NCI-H1930 (cell line): ENCODE measurements at places on chromosomes 16 and 17.

- no peak for DNase-seq
Measured at GRCh38 chr16:11016993-11017392, 72.6 kb downstream of the CLEC16A start.

DNA sequence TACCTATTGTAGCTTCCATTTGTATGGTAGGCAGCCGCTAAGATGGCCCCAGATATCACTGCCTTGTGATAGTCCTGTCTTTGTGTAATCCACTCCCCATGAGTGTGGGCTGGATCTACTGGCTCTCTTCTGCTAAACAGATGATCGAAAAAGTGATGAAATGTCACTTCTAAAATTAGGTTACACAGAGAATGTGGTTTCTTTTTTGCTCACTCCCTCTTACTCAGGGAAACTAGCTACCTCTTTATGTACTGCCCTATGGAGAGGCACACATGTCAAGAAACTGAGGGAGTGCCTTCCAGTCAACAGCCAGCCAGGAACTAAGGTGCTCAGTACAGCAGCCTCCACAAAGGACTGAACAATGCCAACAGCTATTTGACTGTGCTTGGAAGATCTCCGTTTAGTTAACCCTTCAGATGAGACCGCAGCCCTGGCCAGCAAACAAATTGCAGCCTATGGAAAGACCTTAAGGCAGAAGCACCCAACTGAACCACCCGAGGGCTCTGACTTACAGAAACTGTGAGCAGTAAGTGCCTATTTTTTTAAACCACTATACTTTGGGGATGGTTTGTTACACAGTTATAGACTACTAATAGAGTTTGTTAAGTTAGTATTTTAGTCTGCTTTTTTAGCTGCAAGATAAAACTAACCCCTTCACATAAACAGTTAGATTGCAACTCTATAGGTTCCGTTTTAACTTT lies 113.2 kb upstream of the MAF start:
- no peak for DNase-seq

- no peak for DNase-seq
Measured at GRCh38 chr16:16763449-16763848, 384.5 kb downstream of the NPIPA7 start.

GRCh38 chr17:2198927-2199326 lies 104.7 kb downstream of the SMG6 start:
- DNase-seq = no peak

GRCh38 chr16:129075-129474 lies 9.4 kb downstream of the NPRL3 start:
- DNase-seq = no peak

- DNase-seq = peak; percentile 49
Measured at GRCh38 chr17:17682737-17683680, 1.8 kb downstream of the RAI1 start.

DNA sequence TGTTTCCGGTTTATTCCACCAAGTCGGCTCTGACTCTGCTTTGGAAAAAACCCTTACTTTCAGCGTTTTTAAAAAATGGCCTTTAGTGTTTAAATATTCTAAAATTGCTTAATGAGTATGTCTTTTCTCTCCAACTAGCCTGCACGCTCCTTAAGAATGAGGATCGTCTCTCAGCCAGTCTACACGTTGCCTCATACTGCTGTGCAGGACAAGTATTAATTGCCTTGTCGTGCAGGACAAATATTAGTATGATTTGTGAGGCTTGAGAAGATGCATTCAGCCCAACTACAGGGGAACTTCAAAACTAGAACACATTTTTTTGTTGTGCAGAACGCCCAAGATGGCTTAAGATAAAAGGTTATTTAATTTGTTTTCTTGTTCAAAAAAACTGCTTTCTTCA lies 61.2 kb downstream of the MARCHF10 start:
- DNase-seq = no peak

GRCh38 chr16:52016387-52016786 lies 530.6 kb downstream of the TOX3 start:
- no peak for DNase-seq

DNA sequence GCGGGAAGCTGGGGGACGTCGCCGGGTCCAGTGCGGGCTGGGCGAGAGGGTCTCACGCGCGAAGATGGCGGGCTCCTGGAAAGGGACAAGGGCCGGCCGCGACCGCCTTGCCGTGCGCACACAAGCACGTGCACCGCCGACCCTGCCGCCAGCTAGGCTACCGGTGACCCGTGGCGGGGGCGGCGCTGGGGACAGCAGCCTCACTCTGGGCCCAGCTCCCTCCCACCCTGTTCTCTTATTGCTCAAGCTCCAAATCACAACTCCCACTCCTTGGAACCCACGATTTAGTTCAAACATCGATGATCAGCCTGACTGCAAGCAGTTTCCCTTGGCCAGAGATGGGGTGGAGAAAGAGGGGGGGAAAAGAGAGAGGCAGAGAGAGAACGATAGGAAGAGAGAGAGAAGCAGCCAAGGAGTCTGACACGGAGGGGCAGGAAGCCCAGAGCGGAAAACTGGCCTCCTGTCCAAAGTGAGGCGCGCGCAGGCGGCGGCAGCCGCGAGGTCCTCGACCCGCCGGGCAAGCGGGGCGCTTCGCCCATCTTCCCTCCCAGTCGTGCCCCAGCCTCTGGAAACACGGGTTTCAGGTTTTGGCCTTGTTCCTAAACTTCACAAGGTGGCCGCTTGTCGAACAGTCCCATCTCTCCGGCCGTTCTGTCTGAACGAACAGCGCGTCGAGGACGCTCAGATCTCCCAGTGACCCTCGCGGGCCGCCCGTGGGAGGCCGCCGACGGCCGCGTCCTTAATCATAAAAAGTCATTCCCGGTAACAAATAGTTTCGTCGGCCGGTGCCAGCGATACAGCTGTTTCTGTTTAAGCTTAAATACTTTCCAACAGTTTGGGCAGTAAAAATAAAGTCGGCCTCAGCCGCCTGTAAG lies 1.7 kb upstream of the CBX8 start:
- DNase-seq = no peak

DNA sequence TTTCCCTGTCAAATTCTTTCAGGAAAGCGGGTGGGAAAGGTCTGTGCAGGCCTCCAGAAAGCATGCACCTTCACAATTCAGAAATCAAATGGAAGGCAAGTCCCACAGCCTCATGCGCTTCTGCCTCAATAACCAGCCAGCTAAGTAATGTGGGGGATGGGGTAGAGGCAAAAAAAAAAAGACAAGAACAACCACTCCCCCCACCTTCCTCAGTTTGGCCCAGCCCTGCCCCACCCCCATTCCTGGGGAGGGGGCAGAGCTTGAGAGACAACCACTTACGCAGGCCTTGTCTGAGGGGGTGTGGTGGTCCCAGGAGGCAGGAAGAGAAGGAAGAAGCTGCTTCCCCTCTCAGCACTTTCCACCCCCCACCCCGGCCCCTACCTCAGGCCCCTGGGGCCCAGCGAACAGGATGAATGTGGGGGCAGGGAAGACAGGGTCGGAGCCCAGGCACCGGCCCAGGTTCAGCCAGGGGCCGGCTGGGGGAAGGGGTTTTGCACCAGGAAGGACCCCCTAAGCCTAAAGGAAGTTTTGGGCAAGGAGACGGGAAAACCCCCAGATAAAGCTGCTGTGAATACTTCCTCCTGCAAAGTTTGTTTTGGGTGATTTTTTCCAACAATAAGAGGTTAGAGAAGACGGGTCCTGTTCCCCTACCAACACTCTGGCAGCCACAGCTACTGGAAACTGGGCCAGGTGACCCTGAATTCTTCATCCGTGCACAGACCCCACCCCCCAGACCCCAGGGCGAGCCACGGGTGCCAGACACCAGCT lies 1.2 kb downstream of the JUP start:
- DNase-seq = no peak

DNA sequence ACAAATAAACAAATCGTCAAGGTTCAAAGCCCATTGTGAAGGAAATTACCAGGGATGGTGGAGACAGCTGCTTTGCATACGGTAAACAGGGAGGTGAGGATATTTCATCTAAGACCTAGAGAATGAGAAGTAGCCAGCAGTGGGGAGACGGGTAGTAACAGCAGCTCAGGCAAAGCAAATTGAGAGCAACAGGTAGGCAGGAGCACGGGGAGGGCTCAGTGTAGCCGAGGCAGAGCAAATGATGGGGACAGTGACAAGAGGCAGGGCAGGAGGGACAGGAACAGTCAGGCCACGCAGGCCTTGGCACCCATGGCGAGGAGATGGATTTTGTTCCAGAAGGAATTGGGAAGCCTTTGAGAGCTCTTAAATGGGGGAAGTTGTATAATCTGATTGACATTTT lies 29.0 kb upstream of the SBK1 start:
- DNase-seq = no peak

- no peak for DNase-seq
Measured at GRCh38 chr17:63514477-63514876, 8.7 kb upstream of the KCNH6 start.

DNA sequence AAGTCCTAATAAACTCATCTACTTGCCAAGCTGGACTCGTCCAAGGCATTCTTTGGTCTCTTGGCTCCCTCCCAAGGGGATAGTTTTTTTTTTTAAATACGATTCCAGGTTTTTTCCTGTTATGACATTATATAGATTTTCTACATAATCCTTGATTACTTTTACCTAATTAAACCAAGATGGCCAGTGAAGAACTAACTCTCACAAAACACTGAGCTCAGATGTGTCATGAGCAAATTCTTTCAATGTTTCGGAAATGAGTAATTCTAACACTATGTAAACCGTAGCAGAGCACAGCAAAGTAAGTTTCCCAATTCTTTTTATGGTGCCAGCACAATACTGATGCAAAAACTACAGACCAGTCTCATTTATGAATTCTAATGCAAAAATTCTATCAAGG lies 1.8 kb downstream of the ZNF23 start:
- DNase-seq = no peak

GRCh38 chr16:85615852-85616606 lies 2.9 kb downstream of the GSE1 start:
- no peak for DNase-seq

GRCh38 chr17:76191896-76192295 lies 48.4 kb downstream of the RNF157 start:
- no peak for DNase-seq

DNA sequence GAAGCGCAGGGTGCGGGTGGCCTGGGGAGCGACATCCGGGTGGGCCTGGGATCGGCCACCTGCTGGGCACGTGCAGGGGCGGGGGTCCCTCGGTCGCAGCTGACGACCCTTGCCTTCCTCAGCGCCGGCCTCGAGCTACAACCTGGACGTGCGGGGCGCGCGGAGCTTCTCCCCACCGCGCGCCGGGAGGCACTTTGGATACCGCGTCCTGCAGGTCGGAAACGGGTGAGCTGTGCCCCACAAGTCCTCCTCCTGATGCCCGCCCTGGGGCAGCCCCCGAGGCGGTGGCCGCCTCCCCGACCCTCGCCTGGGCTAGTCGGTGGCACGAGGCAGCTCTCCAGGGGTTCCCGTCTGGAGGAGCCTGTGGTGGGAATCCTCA lies 1.5 kb downstream of the ITGAL start:
- DNase-seq = no peak

- no peak for DNase-seq
Measured at GRCh38 chr17:29007456-29007855, 1.6 kb upstream of the SEZ6 start.

DNA sequence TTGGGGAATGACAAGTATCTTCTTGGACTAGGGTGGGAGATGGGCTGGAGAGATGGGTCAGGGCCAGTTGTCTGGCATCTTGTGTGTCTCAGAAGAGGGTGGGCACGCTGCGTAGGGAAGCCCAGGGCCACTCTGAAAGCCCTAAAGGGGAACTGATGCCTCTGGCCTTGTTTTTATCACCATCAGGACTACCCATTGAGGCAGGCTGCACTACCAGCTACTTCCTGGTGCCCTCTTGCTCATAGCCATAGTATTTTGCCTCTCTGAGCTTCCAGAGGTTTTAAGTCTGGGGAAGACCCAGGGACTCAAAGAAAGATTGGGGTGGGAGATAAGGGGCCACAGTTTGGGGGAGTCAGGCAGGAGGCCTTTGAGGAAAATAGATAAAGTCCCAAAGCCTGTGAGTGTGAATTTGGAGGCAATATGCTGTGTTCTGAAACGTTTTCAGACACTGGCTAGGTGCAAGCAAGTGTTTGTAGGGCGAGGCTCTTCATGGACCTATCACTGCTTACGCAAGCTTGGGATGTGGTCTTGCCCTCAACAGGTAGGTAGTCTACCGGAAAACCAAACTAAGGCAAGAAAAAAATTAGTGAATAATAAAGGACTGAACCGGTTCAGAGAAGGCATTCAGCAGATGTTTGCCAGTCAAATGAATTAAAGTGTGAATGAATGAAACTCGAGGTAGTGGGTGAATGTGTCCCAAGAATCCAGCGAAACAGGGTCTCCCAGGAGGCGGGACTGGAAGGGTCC lies 688 bp upstream of the ITGB3 start:
- no peak for DNase-seq
